ENCODE measurements at places on chromosomes 1 and 21.

DNA sequence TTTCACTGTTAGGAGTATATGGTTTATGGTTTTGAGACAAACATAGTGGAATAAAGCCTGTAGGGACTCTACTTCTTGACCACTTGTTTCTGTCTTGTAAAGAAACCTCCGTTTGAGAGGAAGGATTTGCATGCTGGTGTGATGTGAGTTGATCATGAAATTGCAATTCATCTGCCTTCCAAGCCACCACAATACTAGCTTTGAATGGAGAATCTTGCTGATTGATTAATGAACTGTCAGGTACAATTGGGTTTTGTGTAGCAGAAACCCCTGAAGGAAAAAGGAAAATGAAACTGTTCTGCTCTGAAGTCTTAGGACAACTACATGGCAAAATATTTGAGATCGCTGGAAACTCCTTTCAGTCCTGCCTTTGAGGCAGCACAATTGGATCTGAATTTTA, 90.7 kb downstream of the VPS13D start:
- no peak for DNase-seq

DNA sequence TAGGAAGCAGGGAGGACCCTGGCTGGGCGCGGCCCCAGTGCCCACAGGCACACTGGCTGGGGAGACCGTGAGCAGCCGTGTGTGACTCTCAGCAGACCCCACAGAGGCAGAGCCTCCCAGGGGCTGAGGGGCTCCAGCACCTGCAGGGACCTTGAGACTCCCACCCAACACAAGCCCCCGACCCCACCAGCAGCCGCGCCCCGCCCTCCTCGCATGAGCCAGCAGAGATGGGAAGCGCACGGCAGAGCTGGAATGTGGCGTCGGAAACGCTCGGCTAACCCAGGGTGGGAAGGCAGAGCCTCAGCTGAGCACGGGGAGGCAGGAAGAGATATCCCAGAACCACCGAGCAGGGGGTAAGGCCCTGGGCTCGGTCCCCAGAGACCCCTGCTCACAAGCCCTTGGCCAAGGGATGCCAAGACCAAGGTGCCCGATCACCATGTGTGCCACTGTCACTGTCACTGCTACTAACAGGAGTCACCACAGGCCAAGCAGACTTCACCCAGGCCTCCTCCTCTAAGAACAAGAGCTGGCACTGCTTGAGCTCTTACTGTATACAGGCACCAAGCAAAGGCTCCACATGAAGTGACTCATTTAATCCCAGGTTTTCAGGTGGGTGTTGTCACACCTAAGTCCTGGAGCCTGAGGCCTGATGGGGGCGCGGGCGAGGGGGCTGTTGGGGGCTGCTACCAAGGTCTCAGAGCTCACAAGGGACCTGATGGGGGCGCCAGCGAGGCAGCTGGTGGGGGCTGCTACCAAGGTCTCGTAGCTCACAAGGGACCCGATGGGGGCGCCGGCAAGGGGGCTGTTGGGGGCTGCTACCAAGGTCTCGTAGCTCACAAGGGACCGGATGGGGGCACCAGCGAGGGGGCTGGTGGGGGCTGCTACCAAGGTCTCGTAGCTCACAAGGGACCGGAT, 20.1 kb downstream of the MEGF6 start:
- no peak for DNase-seq

GRCh38 chr1:234660536-234661316, 50.7 kb upstream of the IRF2BP2 start:
- no peak for DNase-seq

- DNase-seq: no peak
These were observed 2.1 kb downstream of the DYRK1A start for GRCh38 chr21:37368541-37369279.

GRCh38 chr1:78126506-78126905, 80.7 kb downstream of the GIPC2 start:
- DNase-seq: no peak

DNA sequence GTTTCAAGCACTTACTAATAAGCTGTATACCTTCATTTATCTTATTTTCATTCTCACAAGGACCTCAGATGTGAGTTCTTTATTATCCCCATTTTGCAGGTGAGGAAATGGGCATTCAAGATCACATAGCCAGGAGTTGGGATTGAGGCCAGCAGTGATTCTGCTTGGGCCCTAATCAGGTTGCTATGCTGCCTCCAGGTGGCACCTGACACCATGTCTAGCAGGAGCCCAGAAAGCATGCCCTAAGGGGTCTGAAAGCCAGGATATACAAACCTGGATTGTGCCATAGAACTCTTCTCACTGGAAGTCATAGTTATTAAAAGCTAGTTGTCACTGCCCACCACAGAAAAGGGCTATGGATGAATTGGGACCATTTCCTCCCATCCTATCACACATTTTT, 61.1 kb downstream of the FYB2 start:
- DNase-seq: no peak

DNA sequence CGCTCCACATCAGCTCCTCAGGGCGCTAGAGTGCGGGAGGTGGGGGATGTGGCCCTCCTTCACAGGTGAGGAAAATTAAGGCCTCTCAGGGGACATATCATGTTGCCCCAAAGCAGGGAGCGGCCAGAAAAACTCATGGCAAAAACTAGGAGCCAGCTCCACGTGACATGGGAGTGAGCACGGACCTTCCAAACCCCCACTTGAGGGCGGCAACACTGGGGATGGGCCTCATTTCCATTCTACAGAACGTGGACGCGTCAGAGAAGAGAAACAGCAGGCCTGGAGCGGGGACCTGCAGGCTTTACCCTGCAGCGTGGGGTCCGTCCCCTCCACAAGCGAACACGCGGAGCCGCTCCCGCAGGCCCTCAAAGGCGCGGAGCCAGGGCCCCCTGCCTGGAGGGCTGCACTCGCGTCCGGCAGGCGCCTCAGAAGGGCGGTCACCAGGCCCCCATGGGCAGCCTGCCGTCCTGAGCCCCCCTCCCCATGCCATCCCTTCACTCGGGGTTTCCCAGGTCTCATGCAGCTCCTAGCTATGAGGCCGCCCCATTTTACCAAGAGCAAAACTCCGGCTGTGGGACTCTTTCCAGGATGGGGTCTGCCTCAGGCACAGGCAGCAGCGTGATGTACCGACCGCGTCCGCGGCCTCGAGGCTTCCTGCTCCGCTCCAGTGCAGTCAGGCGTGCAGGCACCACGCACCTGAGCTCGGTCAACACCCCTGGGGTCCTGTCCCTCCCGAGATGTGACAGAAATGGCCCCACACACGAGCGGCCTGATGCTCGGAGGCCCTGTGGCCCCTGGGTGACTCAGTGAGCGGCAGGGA, 5.5 kb downstream of the CFAP410 start:
- DNase-seq: no peak

DNA sequence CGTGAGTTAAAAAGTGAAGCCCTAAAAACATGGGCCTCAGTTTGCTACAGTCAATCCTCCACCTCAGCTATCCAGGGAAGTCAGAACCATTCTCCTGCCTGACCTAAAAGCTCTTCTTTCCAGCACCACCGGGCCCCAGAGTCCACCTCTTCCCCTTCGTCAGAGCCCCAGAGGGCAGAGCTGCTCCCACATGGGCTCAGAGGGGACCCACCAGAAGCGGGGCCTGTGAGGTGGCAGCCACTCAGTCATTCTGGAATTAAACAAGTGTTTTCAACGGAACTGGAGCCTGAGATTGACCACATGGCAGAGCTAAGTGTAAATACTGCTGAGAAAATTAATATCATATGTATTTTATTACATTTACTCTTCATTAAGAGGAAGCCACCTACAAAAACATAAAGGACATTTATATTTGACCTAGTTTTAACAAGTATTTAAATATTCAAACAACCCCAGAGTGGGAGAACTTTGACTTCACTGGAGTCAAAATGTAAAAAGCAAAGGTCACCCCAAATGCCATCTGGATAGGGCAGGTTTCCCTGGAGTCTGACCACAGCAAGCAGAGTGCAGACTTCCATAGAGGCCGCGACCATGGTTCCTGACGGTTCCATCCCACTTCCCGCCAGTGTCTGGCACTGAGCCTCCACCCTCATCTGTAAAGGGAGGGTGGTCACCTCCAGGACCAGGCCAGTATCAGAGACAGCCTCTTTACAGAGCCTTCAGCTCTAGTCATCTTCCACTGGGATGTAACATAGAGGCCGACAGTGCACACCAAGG, 1.8 kb downstream of the SUMO3 start:
- DNase-seq: no peak

GRCh38 chr1:95002540-95003432, 70.0 kb downstream of the ALG14 start:
- DNase-seq: no peak

- no peak for DNase-seq
These were observed 54.1 kb downstream of the CD46 start for GRCh38 chr1:207805841-207806421.

- no peak for DNase-seq
These were observed 17.2 kb upstream of the C1QA start for GRCh38 chr1:22619252-22619651.

- DNase-seq: no peak
These were observed 10.9 kb downstream of the BTBD19 start for GRCh38 chr1:44819196-44819607.

DNA sequence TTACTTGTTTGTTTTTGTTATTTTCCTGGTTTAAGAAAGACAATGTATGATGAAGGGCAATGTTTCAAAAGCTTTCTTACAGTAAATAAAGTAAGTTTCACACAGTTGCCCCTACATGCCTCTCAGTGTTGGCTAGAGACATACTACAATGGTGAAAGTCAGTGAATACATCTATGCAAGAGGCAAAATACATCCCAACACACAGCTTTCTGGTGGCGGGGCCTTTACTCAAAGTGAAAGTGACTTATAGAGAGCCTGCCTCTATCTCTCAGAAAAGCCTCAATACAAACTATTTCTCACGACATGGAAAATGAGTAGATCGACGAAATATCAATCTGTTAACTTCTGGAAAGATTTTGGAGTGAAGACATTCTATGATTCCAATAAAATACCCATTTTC, 122.3 kb downstream of the SLC30A10 start:
- DNase-seq: no peak

GRCh38 chr1:205856433-205856832, 6.5 kb upstream of the PM20D1 start:
- DNase-seq: no peak

DNA sequence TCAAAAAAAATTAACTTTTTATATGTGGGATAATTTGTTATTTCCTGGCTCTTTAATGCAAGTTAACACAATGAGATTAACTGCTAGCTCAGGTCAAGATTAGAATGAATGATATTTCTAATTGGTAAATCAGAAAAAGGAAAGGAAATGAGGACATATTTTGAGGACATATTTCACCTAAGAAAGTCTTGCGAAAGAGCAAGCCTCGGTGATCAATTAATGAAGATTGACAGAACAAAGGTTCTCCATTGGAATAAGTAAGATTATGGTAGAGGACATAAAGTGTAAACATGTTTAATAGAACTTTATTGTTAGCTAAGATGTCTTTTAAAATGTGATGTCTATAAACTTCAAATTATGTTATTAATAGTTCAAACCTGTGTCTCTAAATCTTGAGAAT, 1617.8 kb downstream of the KCNT2 start:
- no peak for DNase-seq

DNA sequence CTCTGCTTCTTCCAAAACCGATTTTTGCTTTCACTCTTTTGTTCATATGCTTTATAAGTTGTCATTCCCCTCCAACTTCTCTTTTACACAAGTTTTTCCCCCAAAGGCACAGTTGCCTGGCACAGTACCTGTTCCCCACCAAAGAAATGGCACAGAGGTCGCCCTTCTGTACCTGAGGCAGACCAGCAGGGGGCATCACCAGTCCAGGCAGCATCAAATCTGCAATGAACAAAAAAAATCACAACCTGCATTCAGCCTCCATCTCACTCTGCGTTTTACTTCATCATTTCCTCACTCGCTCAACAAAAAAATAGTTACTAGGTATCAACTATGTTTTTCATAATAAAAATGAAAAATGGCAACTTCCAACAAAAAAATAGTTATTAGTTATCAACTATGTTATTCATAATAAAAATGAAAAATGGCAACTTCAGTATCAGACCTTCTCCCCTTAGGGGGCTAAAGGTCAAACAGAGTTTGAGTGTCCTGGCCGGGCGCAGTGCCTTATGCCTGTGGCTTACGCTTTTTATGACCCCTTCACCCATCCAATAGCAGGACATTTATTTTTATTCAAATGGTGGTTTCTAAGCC, 4.1 kb downstream of the EIF2D start:
- peak; percentile 53 for DNase-seq

DNA sequence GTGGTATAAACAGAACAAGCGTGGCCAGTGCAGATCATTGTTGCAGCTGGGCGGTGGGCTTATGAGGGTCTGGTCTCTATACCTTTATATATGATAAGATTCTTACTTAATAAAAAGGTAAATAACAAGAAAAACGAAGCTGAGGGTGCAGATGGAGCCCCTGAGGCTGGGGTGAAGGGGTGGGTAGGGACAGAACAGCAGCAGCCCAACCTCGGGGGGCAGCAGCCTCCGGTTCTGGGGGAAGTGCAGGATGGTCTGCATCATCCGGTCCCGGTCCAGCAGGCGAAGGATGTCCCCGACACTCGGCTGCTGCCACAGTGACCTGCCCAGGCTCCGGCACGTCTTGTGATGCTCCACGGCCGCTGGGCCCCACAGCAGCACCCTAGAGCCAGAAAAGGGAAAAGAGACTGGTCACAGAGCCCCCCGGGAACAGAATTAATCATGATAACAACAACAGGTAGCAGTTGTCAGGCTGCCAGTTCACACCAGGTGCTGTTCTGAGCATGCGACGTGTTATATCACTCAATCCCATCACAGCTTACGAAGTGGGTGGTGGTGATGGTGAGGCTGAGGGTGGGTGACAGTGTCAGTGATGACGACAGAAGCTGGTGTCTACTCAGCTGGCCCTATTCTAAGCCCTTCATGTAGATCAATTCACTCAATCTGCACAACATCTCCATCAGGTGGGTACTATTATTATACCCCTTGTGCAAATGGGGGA, 35.5 kb downstream of the MRAP start:
- DNase-seq: no peak

GRCh38 chr1:232186931-232187330, 443.0 kb downstream of the SIPA1L2 start:
- no peak for DNase-seq
